ENCODE measurements at places on chromosomes 4 and X.

DNA sequence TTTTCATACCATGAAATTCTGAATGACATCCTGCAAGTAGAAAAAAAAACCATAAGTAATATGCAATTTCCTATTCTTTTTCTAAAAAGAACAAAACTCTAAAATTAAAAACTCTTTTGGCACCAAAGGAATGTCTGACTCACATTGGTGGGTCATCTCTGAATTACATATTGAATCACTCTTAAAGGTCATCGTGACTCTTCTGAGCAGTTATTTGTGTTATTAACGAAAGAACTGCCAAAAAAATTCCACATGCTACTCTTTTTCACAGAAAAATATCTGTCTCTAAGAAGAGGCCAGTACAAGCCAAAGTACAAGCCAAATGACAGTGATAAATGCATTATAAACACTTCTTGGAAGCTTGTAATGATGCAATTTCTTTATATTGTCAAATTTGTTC lies 282.2 kb downstream of the GUCY2F start:
- no peak for DNase-seq

GRCh38 chr4:81021142-81021944 lies 9.2 kb upstream of the BMP3 start:
- DNase-seq: no peak

- no peak for DNase-seq
Measured at GRCh38 chr4:33998291-33998690, 2246.0 kb downstream of the ARAP2 start.

- no peak for DNase-seq
Measured at GRCh38 chr4:180932370-180933001, 1310.7 kb upstream of the TENM3 start.

DNA sequence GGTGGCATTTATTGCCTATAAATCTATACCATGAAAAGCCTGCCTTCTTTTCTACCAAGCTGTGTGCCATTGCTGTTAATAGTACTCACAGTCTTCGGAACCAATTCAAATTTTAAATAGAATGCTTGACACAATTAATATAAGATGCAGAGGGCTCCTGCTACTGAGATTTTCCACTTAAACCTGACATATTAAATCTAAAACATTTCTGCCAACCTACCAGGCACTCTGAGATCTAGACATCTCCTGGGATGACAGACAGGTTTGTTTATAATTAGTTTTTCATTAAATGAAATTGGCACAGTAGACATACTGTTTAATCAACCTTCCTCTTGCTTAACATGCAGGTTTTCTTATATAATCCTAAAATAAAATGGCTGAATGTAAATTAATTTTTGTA lies 117.3 kb upstream of the CBR4 start:
- DNase-seq: no peak

- DNase-seq: no peak
Measured at GRCh38 chr4:9988933-9989332, 32.4 kb downstream of the SLC2A9 start.

- DNase-seq: no peak
Measured at GRCh38 chr4:56953680-56954520, 23.5 kb downstream of the NOA1 start.

DNA sequence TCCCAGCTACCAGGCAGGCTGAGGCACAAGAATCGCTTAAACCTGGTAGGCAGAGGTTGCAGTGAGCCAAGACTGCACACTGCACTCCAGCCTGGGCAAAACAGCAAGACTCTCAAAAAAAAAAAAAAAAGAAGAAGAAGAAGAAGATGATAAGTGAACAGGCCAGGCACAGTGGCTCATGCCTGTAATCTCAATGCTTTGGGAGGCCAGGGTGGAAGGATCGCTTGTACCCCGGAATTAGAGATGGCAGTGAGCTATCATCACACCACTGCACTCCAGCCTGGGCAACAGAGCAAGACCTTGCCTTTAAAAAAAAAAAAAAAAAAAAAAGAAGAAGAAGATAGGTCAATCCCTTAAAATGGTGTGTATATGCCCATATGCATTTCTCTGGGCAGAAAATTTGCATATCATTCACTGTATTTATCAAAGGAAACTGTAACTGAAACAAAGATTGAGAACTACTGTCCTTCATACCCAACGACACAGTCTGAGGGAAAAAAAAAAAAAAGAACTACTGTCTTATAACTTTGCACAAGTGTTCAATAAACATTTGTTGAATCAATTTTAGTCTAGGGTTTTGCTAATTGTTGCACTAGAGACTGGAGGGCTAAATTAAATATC lies 2.3 kb downstream of the RFC1 start:
- DNase-seq: peak; percentile 44

DNA sequence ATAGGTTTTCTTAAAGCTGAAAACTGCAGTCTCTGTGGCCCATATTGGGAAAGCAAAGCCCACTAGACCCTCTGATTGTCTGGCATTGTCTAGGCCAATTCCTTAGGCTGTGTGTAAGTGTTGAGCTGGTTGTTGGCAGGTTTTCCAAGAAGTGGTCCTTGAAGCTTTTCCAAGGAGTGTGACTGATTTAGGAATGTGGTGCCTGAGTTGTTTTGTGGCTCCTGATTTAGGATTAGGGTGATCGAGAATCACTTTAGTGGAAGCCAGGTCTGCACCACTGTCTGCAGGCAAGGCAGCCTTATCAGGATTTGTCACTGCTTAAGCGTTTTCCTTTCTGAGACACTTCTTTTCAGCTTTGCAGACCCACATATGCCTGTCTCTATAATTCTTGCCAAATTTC lies 339.0 kb upstream of the DDX53 start:
- no peak for DNase-seq

- peak; percentile 13 for DNase-seq
Measured at GRCh38 chr4:122458625-122459024, 2.1 kb upstream of the IL2 start.

- DNase-seq: no peak
Measured at GRCh38 chr4:140876615-140877364, 120.6 kb upstream of the TBC1D9 start.

GRCh38 chr4:15963576-15963975 lies 601 bp upstream of the FGFBP2 start:
- peak; percentile 34 for DNase-seq

DNA sequence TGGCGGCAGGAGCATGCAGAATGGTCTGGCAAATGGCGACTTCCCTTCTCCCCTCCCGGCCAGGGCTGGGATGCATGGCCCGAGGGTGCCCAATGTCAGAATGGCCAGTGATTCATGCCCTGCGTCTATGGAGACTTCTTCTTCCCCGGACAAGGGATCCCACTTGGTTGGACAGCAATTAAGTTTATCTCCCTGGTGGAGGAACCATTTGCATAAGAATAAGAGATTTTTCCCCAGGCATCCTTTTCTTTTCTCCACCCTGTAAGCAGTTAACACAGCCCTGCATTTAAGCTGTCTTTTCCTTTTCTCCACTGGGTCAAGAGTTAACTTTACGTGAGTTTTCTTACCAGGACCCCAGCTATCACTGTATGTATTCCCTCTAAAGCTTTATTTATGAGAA lies 856.6 kb downstream of the GLUD2 start:
- no peak for DNase-seq

DNA sequence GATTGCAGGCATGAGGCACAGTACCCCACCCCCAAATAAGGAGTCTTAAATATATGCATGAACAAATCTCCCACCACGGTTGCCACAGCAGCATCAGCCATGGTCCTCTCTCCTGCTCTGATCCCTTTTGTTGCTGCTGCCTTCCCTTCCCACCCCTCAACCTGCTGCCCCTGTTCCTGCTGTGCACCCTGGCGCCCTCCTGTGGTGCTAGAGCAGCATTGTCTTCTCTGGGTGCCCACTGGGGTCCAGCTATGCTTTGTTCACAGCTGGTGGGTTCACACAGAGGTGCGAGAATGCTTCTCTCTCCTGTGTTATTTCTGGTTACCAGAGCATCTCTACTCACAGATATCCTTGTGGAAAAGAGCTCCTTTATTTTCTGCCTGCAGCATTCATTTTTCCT lies 116.2 kb downstream of the GATB start:
- DNase-seq: no peak
